ENCODE measurements at places on chromosomes 2 and 18. TPM values are rescaled to one million over a fixed set of nuclear protein-coding genes. Genes with fewer than 3 reads are reported as not detected.

GRCh38 chr2:97998431-97999005 is 2.8 kb upstream of the TMEM131 start:
- H3K4me3 ChIP-seq, result no peak overlapping the region
- no peaks in the 10 kb centered on the region for H3K36me3 ChIP-seq
- H3K27me3 ChIP-seq, result no peaks in the 10 kb centered on the region
- DNase-seq, result no peak

GRCh38 chr2:62465741-62466502 is 40.1 kb downstream of the TMEM17 start:
- no peak for DNase-seq
- no peak overlapping the region for H3K4me3 ChIP-seq
- no peaks in the 10 kb centered on the region for H3K36me3 ChIP-seq
- peaks cover 48% of the 10 kb centered on the region for H3K4me1 ChIP-seq

DNA sequence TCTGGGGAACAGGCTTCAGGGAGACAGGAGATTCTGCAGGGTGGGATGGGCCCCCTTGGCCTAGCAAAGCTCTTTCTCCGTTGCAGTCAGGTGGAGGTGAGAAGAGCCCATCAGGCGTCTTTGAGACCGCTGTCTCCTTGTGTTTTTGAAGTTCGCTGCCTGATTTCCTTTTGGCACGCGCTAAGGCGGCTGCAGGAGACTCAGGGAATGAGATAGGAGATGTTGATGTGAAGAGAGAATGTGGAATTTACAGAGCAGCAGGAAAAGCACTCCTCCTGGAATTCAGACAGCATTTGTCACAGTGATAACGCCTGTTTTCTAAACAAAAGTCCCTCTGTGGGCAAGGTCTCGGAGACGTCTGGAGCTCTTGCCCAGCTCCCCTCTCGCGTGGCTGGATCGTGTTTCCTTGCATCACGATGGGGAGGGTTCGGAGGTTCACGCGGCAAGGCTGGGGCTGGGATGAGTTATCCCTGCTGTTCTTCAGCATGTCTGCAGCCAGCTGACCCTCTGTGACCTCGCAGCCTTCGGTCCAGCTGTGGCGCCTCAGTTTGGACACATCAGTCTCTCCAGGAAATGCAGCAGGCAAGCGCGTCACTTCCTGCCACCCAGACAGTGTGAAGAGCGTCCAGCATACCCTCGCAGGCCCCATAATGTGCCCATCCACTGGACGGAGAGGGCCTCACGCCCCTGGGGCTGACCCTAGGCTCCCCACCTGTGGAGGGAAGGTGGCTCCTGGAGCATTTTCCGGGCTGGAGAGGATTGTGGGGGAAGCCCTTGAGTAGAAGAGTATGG is 30.2 kb downstream of the GLI2 start:
- H3K36me3 ChIP-seq, result no peaks in the 10 kb centered on the region
- peak overlapping the region; percentile 78 for H3K27ac ChIP-seq
- H3K4me1 ChIP-seq, result peaks cover 35% of the 10 kb centered on the region
- peak; percentile 95 for DNase-seq
- H3K27me3 ChIP-seq, result no peaks in the 10 kb centered on the region
- H3K4me3 ChIP-seq, result no peak overlapping the region

DNA sequence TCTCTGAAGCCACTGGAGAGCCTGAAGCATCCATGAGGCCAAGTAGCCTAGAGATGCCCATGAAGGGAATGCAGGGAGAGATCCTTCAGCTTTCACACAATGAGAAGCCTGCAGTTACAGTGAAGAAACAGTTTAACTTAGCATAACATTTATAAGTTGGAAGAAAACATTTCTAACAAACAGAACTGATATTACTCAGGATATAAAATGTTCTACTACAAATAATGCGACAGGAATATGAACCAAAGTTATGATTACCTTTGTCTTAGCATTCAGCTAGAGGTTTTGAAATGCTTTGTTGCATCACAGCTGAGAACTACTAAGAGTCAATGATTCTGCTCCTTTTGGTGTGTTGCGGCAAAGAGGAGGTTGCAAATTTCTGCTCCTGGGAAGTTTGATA is 6.9 kb upstream of the KYNU start:
- H3K4me1 ChIP-seq, result peaks cover 42% of the 10 kb centered on the region
- H3K27me3 ChIP-seq, result no peaks in the 10 kb centered on the region
- no peaks in the 10 kb centered on the region for H3K36me3 ChIP-seq
- DNase-seq, result no peak

SLC8A1 gene
- 40.8 TPM for total RNA-seq

All from vagina (tissue), 2 donors.